KBM-7 (cell line): ENCODE measurements at places on chromosomes 4 and X.

DNA sequence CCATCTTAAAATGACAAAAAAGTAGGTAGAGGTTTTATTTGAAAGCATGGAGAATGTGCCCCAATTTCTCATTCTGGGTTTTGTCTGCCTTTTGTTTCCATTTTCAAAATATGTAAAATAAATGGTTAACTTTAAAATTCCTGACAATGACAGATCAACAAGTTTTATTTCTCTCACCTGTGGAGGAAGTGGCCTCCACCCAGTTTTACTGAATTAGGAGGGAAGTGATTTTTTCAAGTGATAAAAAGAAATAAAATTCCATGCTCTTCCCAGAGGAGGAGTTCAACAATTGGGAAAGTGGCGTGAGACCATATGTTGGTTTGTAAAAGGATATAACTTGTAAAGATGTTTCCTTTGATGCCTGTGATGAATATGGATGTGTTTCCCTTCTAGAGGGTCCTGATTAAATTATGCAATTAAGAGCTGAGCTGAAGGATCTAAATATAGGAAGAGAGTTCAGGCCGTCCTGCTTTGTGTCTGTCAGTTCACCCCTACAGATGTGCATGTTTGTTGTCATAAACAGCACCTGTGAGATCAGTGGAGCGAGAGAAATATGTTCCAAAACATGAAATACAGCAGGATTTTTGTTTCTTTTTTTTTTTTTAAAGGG lies 19.5 kb downstream of the SMAD1 start:
- DNase-seq: no peak

GRCh38 chrX:37802028-37802427 lies 22.2 kb downstream of the CYBB start:
- DNase-seq: peak; percentile 64

- no peak for DNase-seq
Measured at GRCh38 chr4:140351093-140352075, 22.1 kb upstream of the SCOC start.

- DNase-seq: no peak
Measured at GRCh38 chrX:55480390-55481062, 9.1 kb downstream of the USP51 start.

- DNase-seq: no peak
Measured at GRCh38 chrX:132855780-132856341, 102.6 kb downstream of the HS6ST2 start.

DNA sequence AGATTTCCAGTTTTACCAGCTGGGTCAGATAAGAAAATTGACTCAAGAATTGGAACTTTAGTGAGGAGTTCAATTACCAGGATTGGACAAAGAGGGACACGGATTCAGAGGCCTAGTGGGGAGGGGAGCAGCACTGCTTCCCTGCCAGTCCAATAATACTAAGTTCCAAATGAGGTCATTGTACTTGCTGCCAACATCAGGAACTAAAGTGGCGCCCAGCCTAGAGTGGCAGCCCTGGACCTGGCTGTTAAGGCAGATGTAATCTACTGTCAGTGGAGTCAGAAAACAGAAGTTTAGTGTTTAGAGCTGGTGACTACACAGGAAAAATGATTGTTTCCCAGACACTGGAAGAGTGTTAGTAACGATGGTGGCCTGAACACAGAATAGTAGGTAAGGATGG lies 42.7 kb upstream of the RAPGEF2 start:
- no peak for DNase-seq

- peak; percentile 26 for DNase-seq
Measured at GRCh38 chr4:72468904-72469502, 100.0 kb downstream of the ADAMTS3 start.

DNA sequence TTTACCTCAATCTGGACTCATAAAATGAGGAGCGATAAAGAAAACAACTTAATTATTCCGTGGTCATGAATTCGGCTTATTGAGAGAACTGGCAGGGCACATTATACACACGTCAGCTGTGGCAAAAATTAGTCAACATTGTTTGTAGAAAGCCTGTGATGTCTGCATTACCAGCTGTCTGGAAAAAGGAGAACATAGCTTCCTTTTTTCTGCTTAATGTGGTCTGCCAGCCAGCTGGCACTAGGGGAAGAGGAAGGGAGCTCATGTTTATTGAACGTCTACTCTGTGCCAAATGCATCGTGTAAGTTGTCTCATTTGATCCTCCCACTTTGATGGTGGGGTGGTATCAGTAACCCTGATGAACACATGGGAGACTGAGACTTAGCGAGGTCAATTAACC lies 367.6 kb downstream of the ARHGAP24 start:
- peak; percentile 63 for DNase-seq

DNA sequence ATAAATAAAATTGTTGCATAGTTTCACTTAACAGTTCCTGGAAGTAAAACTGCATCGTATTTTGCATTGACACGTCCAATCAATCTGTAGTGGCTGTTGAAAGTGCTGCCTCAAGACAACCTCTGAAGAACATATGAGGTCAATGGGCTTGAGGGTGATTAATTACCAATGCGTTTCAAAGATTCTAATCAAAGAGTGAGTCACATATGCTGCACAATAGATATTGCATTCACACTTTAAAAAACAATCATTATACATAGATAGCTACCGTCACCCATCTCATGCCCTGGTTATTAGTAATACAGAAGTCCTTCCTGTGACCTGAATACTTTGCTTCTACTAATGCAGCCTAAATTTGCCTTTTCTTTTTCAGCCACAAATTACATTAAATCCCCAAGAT lies 743.3 kb upstream of the SLIT2 start:
- DNase-seq: no peak

DNA sequence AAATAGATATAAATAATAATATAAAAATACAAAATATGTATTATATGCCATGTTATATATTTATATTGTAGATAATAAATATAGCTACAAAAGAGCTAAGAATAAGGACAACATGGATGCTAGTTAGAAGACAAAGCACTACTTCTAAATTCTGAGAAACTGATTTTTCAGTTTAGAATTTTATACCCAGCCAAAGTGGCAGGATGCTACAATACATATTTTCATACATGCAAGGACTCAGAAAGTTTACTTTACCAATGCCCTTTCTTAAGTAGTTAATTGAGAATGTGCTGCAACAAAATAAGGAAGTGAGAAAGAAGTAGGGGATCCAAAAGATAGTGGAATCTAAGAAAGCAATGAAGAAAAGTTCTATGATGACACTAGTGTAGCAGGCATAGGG lies 64.5 kb downstream of the PDE5A start:
- DNase-seq: no peak

DNA sequence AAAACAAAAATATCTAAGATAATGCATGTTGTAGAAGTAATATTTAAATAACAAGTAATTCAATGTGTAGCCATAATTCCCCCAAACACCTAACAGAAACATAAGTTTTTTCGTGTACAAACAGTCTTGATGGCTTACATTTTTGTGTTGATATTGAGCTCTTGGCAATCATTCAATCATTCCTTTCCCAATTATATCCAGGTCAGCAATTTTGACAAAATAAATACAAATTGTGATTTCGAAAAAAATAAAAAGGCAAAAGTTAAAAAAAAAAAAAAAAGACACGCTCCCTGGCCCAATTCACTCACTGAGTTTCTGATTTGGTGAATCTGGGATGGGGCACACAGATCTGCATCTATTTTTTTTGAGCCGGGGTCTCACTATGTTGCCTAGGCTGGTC lies 187.6 kb upstream of the GPC4 start:
- no peak for DNase-seq

DNA sequence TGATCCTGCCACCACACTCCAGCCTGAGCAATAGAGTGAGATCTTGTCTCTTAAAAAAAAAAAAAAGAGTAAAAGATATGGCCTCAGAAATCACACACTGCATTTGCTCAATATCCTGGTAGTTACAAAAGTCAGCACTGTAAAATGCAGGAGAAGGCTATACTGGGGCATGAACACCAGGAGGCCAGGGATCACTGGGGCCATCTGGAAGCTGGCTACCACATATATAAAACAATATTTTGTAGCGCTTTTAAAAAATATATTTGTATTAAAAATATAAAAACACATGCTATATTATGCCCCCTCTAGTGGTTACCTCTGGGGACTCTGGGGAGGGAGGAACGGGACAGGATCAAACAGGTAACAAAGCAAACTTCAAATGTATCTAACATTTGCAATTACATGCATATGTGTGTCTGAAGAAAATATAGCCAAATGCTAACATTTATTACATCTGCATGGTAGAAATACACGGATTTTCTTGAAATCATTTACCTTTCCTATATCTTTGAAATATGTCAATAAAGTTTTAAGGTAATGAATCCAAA lies 4.0 kb downstream of the C4orf46 start:
- DNase-seq: peak; percentile 52

- DNase-seq: no peak
Measured at GRCh38 chr4:78630615-78631014, 79.0 kb downstream of the ANXA3 start.
